ENCODE measurements at places on chromosomes 4 and X.

DNA sequence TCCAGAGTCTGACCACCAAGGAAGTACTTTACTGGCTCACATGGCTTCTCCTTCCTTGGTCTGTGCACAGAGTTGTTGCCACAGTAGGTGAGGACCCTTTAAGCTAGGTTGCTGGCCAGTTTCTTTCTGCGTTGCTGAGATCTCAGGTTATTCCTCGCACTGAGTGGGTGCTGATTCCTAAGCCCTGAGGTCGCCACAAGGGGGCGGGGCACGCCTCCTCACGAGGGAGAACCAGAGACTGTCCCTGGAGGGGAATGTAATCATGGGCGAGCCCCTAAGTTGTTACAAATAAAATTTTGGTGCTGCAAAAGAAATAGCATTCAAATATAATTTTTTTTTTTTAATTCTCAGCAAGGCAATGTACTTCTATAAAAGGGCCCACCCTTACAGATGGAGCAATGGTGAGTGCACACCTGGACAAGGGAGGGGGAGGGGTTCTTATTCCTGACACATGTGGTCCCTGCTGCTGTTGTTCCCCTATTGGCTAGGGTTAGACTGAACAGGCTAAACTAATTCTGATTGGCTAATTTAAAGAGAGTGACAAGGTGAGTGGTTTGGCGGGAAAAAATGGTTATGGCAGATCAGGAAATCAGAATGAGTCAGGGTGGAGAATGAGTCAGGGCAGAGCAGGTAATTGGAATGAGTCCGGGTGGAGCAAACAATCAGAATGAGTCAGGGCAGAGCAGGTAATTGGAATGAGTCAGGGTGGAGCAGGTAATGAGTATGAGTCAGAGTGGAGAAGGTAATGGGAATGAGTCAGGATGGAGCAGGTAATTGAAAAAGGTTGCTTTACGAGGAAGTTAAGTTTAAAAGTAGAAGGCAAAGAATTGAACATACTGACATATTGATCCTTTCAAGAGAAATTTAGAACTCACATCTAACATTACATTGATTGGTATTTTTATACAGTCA is 107.5 kb downstream of the VSIG4 start:
- no peak for DNase-seq

GRCh38 chrX:44282753-44283152 is 60.7 kb downstream of the EFHC2 start:
- no peak for DNase-seq

DNA sequence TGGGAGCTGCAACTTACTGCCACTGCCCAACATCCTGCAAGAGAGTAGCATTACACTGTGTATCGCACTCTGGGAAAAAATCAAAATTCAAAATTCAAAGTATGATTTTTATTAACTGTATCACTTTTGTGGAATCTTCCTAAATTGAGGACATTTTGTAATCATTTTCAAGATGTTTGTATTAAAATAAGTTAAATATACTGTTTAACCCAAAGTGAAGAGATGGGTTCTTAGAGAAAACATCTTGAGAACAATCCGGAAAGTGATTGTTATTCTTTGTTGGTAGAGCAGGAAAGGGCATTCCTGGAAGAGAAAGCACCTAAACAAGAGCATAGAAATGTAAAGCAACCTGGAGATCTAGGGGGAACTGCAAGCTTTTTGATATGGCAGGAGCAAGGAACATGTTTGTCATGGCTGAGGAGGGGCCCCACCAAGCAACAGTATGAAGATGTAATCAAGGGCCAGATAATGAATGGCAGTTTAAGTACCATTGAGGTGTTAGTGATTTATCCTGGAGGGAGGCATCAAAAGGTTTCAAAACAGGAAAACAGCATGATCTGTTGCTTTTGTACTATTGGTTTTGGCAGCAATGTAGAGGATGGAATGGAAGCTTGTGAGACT is 14.1 kb upstream of the SEC24D start:
- DNase-seq, result peak; percentile 88

GRCh38 chr4:7663075-7663541 is 228.4 kb upstream of the PSAPL1 start:
- DNase-seq, result no peak

DNA sequence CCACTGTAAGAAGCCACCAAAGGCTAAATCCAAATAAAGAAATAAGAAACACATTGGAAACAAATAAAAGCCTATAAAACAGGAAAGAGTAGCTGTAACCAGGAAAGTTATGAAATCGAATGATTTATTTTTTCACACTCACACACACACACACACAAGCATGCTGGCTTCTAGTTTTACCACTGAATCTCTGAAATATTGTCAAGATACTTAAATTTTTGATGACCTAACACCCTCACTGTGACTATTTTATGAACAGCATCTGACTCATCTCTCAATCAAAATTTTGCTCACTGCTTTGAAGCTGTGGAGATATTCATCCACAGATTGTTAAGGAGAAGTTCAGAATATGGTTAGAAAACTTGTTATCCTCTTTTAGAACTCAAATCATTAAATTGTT is 13.9 kb upstream of the GABRB1 start:
- no peak for DNase-seq
